Putamen (tissue), 1 donor: ENCODE measurements at places on chromosomes 7 and 10.

GRCh38 chr10:16360001-16360400 lies 76.8 kb upstream of the PTER start:
- DNase-seq, result no peak

- no peak for DNase-seq
Observed at GRCh38 chr7:90320801-90321494, at the start of gene FAM237B. TSS of gene FAM237B (minus strand) at chr7:90321304. CDS start at chr7:90319748, 1,556 bp downstream.

- DNase-seq, result no peak
Observed at GRCh38 chr7:106039486-106040060, 72.5 kb downstream of the SYPL1 start.

DNA sequence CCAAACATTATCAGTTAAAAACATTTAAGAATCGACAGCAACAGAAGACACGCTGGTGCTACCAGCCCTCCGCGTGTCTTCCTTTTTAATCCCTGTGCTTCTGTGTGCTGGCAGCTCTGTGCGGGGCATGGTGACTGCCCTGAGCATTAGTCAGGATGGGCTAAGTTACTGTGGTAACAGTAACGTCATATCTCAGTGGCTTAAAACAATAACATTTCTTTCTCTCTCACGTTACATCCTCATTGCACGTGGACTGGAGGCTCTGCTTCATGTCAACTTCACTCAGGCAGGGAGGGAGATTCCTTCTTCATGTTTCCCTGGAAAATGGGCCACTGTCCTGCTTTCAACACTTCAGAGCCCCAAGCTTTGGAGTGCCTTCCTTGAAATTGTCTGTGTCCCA lies 378.5 kb downstream of the CCSER2 start:
- DNase-seq, result no peak

DNA sequence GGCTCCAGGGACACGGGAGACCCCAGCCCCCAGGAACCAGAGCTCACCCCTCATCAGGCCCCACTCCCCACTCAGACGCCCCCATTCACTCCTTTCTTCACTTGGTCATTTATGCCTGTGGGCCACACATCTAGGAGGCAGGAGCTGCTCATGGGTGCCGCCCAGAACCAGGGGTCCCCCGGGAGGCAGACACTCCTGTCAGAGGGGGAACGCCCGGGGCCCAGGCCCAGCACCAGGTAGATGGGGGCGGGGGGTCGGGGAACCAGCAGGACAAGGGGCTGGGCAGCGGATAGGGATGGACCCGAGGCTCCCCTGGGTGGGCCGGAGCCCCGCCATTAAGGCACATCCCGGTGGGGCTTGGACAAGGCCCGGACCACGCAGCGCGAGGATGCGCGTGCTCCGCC lies 11.8 kb downstream of the CALY start:
- DNase-seq, result no peak

DNA sequence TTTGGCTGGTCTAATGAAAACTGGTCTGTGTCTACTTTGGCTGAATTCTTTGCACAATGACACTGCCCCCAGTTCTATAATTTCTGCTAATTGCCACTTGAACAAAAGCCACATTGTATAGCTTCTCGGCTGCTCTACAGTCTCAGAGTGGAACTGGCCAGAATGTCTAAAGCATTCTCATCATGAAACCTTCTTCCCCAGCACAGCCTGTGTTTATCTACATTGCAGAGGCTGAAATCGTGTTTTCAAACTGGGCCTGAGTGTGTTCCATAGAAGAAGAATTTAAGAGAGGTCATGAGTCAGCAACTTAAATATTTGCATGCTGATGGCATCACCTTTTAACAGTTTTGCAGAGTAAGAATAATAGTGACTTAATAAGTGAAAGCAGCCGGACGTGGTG lies 177.2 kb downstream of the BUB3 start:
- DNase-seq, result peak; percentile 50

GRCh38 chr7:30249316-30249715 lies 35.1 kb upstream of the ZNRF2 start:
- no peak for DNase-seq

- no peak for DNase-seq
Observed at GRCh38 chr7:17010637-17011300, 129.0 kb upstream of the AGR3 start.

DNA sequence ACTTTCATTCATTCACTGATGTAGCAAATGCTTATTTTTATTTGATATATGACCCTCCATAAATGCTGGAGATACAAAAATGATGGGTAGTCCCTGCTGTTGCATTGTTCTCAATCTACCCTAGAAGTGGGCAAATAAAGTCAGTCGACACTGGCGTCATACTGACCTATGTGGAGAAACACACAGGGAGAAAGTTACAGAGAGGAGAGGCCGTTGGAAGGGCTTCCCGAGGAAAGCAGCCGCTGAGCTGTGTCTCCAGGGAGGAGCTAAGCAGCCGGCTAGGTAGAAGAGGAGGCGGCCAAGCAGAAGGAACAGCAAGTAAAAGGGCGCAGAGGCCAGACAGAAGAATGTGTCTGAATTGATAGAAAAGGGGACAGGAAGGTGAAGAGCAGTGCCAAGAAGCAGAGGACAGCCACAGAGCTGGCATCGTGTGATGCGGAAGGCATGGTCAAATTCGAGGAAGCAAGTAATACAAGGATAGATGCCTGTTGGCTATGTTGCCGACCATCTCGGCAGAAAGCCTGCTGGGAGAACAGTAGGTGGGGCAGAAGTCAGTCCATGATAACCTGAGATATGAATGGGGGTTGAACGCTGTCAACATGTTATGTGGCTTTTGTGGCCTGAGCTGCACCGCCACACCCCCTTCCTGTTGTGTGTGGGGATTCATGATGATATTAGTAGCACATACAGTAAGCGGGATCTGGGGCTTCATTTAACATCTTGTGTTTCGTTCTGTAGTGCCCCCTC lies 25.9 kb downstream of the ST8SIA6 start:
- no peak for DNase-seq

DNA sequence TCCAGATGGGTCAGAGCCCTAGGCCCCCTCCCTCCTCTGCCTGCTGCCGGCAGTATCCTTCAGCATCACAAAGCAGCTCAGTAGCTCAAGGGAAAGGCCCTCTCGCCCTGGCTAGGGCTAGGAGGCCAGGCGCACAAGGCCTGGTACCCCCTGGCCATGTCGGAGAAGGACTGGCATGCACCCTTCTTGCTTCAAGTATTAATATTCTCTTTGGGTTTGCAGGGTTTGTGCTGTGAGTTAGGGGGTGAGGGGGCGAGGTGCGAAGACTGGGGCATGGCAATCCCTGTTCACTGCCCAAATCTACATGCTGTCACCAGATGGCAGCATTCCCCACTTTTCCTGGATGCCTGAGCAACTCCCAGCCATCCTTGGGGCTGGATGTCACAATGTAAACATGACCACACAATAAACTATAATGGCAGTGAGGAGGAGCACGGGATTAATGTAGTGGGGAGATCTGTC lies 105.2 kb downstream of the NEURL1 start:
- peak; percentile 76 for DNase-seq

DNA sequence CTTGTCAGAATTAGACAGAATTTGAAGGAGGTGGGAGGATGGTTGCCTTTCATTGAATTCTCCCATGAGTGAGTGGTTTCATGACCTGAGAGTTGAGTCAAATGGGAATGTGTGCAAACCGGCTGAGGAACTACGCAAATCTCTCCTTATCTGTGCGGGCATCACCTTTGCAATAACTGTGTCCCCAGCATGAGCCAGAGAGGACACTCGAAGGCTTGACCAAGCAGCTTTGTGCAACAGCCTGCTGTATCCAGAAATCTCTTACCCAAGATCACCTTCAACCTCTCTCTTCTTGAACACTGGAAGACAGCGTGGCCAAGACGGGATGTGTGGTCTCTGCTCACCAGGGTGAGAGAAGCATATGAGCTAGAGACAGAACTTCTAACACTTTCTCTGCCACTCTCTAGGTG lies 93.8 kb upstream of the IKZF1 start:
- DNase-seq, result no peak

GRCh38 chr10:70479165-70479581 lies 606 bp downstream of the PALD1 start:
- DNase-seq, result no peak

- DNase-seq, result no peak
Observed at GRCh38 chr7:41915871-41916270, 213.0 kb upstream of the INHBA start.

- peak; percentile 83 for DNase-seq
Observed at GRCh38 chr10:12848439-12849173, 152.9 kb downstream of the CCDC3 start.

- DNase-seq, result no peak
Observed at GRCh38 chr7:74400420-74401136, 53.1 kb upstream of the GTF2IRD1 start.

- no peak for DNase-seq
Observed at GRCh38 chr10:17062955-17063484, 66.6 kb downstream of the CUBN start.

DNA sequence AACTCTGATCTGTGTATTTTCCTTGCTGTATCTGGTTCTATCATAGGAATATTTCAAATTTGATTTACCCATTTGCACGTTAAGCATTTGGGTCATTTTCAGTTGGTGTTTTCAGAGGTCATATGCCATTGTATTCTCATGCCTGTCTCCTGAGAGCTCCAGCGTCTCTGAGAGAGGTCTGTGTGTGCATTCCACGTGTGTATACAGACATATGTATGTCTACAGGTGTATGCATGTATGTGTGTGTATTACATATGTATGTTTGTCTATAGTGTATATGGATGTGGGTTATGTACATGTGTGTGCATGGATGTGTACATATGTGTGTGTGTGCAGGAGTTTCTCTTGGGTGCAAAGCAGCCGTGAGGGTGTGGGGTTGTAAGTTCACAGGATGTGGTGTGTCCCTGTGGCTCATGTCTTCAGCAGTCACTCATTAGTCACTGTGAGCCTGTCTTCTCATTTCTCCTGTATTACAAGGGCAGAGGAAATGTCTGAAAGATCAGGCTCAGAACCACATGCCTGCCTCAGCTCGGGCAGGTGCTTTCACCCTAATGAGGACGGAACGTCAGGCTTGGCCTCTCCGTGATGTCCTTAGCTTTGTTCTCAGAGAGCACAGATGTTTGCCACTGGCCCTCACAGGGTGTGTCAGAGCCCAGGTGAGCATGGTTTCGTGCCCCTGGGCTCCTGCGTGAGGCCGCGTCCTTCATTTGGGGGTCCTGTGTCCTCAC lies 101.6 kb downstream of the NKX6-2 start:
- no peak for DNase-seq

- DNase-seq, result no peak
Observed at GRCh38 chr10:33092596-33092995, 134.6 kb upstream of the ITGB1 start.

DNA sequence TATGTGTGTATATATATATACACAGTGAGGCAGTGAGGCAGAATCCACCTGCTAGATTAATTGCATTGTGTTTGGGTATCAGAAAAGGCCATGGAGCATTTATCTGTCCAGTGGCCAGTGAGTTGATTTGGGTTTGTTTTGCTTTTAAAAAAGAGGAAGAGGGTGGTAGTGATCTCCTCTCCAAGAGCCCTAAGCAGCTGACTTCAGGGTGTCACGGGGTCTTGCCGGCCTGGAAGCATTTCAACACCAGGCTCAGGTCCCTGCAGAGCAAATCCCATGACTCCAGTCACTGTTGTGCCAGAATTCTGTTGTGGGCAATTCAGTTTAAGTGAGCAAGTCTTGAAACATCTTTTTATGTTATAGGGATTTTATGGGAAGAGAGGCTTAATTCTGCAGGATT lies 30.6 kb upstream of the GPNMB start:
- peak; percentile 57 for DNase-seq
